ENCODE measurements at places on chromosomes 3 and 15. TPM values are rescaled to one million over a fixed set of nuclear protein-coding genes. Genes with fewer than 3 reads are reported as not detected.

The ADAMTS7 gene
- 1.3 TPM for total RNA-seq

The ZNF660 gene
- 0.67 TPM for total RNA-seq

The GRAMD1C gene
- total RNA-seq, result 5.7 TPM

The GOLGA6B gene
- total RNA-seq, result not detected

The CFAP100 gene
- total RNA-seq, result not detected

The CEMIP gene
- 0.63 TPM for total RNA-seq

The CNTN3 gene
- total RNA-seq, result 8.1 TPM

The SCN5A gene
- total RNA-seq, result 0.31 TPM

The AGTR1 gene
- total RNA-seq, result 4.2 TPM

The CFAP92 gene
- 1.5 TPM for total RNA-seq

The CHRNA7 gene
- 12.2 TPM for total RNA-seq

The ARPP19 gene
- 201 TPM for total RNA-seq

The EPHA3 gene
- 1.0 TPM for total RNA-seq

DNA sequence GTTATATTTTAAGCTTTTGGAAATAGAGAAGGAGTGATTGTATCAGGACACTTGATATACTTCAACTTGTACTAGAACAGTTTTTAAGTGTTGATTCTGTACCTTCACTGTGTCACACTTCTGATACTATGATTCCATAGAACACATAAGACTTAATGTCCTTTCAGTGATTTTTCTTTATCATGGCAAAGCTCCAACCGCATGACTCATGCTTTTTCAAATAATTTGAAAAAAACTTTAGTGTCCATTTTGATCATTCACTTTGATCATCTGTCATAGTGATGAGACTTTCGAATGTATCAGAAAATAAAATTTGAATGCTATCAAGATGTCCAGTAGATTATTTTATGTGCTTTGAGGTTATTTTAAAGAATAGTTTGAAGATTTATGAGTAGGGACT is 32.0 kb downstream of the AP4E1 start:
- no peak for DNase-seq

DNA sequence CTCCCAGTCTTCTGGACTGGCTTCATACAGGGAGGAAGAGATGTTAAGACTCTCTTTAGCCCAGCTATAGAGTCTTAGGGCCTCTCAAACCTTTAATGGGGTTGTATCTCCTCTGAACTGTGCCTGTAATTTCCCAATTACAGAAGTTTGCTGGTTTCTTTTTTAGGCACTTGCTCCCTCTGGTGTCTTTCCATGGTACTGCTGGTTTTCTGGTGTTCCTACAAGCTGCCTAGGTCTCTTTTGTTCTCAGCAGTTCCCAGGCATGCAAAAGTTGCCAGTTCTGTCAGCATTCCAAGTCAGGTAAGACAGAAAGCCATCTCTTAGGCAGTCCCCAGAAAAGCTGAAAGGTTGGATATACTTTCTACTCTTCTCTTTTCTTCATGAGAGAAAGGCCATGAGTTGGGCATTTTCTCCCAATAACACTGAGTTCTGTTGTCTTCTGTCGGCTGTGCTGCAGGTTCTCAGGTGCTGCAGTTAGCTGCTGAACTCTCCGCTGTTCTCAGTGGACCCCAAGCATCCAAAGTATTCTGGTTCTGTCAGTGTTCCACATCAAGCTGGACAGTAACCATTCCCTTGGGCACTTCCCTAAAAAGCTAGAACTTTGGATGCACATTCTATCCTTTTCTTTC is 54.4 kb upstream of the EHHADH start:
- DNase-seq, result no peak

DNA sequence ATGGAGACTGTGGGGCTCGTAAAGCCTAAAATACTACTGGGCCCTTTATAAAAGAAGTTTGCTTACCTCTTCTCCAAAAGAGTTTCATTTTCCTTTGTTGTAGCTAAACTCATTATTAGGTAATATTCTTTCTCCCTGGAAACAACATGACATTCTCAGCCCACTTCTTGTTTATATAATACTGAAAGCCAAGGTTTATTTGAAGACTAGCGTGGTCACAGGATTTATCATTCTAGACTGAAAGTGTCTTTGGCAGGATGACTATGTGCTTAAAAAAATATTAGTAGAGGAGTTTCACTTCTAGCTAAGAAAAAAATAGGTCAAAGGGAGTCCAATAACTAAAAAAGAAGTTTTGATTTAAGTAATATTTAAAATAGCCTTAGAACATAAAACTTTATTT is 1085.2 kb upstream of the CADM2 start:
- DNase-seq, result no peak

DNA sequence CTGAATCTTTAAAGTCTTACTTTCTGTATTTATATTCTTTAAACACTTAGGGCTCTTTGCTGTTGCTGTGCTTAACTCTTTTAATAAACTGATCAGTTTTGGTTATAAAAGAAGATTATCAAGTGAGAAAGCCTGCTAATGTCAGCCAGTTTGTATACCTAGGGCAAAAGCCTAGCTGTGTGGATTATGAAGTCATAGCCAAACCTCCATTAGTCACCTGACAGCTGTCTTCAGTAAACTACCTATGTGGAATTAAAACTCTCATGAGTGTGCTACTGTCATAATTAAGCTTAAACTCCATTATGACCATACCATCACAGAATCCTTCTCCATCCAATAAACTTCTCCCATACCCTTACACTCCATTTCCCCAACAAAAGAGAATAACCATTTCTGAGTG is 762.7 kb downstream of the NTRK3 start:
- no peak for DNase-seq

- no peak for DNase-seq
Measured at GRCh38 chr3:40304352-40304751, 5.2 kb upstream of the EIF1B start.

GRCh38 chr15:85840079-85840801 is 45.5 kb upstream of the KLHL25 start:
- DNase-seq, result peak; percentile 97

- DNase-seq, result peak; percentile 12
Measured at GRCh38 chr3:35664460-35664919, 25.2 kb downstream of the ARPP21 start.

- no peak for DNase-seq
Measured at GRCh38 chr3:144287001-144287400, 315.4 kb downstream of the DIPK2A start.

GRCh38 chr3:69324362-69325025 is 61.4 kb downstream of the FRMD4B start:
- no peak for DNase-seq

DNA sequence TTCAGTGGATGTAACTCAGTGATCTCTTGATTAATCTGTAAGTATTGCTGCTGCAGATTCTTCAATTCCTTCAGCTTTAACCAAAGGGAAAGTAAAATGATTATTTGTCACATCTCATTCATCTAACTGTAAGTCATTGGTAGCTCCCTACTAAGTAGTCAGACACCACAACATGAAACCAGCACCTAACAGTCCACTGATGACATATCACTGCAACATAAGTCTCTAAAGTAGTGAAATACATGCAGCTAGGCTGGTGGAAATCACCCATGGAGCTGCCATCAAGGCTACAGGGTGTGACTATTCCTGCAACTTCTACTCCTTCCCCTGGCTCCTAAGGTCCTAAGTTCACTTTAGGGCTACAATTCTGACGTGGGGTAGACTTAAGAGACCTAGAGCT is 21.1 kb upstream of the HCLS1 start:
- DNase-seq, result no peak

- DNase-seq, result no peak
Measured at GRCh38 chr15:69450968-69451695, 1.5 kb upstream of the RPLP1 start.

DNA sequence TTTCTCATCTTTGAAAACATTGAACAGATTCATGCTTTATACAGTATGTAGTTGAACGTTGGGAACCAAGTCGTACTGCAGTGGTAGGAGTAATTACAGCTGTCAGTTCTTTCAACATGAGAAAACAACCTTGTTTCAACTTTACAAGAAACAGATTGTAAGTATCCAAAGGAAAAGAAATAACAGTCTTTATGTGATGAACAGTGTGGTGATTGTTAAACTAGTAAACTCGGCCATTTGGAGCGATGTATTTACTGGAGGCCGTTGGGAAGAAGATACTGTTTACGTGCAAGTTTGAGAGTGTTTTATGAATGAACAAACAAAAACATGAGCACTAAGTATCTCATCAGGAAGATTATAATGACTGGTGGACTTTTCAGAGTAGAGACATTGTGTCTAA is 48.4 kb downstream of the EPHA3 start:
- no peak for DNase-seq

DNA sequence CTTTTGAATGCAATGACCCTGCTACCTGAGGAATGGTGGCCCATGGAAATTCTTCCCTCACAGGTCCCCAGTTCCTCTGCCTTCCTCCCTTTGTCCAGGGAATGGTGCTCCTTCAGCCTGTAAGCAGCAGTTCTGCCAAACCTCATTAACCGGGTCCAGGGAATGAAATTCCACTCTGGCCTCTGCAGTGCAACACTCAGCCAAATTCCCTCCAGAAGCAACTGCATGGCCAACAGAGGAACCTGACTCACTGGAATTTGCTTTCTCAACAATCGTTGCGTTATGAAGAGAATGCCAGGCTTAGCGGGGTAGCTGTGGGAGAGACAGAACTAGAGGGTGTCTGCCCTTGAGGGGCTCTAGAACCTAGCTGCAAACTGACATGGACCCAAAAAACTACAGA is 449.4 kb upstream of the PROK2 start:
- DNase-seq, result no peak

GRCh38 chr3:114226313-114226712 is 11.1 kb downstream of the ZNF80 start:
- DNase-seq, result no peak
